ENCODE measurements at places on chromosomes 5 and 9. TPM values are rescaled to one million over a fixed set of nuclear protein-coding genes. Genes with fewer than 3 reads are reported as not detected.

FRRS1L gene
- 0.10 TPM for total RNA-seq

SLC4A9 gene
- total RNA-seq = 0.06 TPM

TLX3 gene
- total RNA-seq = not detected

DNA sequence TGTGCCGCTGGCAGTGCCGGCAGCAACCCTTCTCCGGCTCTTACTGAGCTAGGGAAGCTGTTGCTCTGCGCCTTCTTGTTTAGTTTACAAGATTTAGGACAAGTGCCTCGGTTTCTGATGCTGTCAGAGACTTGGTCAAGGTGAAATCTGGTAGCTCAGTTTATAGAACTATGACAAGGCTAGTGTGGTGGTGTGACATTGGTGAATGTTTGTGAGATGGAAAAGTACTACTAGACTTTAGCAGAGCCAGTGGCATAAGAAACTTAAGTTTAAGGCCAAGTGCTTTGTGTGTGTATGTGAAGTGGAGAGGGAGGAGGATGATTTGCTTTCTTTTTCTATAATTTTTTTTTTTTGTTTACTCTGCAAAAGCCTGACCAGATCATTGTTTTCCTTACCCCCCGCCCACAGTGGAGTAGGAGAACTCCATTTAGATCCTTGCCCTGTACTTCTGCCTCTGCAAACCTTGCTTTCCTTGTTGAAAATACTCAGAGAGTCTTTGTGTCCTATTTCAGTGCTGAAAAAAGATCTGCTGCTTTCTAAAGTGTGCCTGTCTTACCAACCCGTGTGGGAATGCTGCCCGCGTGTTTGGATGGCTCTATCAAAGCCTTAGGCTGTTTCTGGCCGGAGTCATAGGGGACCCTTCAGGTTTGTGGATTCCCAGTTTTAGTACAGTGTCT is 75.9 kb downstream of the TRIO start:
- no peak for DNase-seq

DNA sequence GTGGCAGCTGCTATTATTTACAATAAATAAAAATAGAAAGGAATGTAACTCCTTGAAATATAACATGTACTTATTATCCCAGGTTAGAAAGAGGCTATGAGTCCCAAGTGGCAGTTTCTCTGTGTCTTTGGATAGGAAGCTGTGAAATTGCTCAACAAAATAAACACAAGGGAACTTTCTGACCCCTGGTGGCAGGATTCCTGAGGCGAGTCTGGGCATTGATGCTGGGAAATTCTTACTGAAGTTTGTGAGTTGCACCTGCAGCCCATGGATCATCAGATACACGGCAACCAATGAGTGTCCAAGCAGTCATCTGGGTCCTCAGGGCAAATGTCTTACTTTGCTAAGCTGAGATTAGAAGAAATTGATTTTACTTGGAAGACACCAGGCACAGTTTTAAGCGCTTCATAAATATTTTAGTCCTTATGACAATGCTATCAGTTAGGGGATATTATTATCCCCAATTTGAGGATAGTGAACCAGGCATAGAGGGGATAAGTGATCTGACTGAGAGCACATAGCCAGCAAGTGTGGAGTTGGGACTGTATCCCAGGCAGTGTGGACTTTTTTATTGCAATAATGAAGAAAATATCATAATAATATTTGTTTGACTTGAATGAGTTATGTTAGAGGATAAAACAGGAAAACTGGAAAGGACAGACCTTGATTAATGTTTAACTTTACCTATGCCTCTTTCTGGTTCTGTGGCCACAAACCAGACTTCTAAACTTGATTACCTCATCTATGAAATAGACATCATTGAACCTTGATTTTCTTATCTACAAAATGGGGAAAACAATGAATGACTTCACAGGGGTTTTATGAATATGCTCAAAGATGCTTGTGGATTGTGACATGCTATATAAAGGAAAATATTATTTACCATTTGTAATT is 265.5 kb upstream of the ADAMTSL1 start:
- no peak for DNase-seq

DNA sequence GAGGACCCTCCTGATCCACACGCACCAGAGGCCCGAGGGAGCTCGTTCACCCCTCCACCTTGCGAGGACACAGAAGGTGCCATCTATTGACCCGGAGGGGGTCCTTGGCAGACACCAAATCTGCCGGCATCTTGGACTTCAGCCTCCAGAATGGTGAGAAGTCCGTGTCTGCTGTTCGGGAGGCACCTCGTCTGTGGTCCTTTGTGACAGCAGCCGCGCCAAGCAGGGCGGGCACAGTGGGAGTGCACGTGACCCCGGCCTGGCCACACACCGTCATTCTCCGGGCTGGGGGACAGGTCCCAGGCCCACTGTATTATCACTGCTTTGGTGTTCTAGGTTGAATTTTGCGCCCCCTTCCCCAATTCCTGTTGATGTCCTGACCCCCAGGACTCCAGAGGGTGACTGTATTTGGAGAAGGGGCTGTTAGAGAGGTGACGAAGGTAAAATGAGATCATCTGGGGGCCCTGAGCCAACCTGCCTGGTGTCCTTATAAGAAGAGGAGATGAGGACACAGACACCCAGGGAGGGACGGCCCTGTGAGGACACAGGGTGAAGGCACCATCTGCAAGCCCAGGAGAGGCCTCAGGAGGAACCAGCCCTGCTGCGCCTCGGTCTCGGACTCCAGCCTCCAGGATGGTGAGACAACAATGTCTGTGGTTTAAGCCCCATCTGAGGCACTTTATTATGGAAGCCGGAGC is 15.7 kb downstream of the LPCAT1 start:
- DNase-seq = no peak

GRCh38 chr5:147410496-147411358 is 99.1 kb downstream of the DPYSL3 start:
- no peak for DNase-seq

DNA sequence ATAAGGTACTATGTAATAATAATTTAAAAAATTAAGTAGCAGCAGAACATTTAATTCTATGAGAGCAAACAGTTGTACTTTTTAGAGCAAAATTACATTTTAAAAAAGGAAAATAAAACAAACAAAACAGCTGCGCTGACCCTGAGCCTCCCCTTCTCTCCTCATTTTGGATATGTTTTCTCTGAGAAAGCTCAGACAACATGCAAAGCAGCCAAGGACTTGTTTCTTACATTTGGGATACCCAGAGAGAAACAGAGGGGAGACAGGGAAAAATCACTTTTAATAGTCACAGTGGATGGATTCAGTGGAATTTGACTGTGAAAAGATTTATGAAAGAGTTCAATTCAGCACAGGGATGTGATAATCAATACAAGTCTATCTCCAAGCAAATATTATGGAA is 299.2 kb downstream of the EBF1 start:
- no peak for DNase-seq

DNA sequence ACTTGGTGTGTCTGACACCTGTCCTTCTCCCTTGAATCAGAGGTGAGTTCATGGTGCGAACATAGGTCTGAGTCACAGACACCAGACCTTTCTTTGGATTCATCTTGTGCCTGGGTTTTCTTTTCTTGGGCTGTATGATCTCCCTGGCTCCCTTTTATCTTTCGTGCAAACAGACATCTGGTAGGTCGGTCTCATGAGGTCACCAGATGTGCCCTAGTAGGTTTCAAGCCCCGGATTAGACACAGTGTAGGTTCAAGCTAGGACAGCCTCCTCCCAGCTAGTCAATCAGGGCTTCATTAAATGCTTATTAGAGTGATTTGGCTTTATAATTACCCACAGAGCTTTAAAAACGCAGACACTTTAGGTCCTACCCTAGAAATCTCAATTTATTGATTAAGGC is 106.0 kb upstream of the MYO10 start:
- DNase-seq = no peak

DNA sequence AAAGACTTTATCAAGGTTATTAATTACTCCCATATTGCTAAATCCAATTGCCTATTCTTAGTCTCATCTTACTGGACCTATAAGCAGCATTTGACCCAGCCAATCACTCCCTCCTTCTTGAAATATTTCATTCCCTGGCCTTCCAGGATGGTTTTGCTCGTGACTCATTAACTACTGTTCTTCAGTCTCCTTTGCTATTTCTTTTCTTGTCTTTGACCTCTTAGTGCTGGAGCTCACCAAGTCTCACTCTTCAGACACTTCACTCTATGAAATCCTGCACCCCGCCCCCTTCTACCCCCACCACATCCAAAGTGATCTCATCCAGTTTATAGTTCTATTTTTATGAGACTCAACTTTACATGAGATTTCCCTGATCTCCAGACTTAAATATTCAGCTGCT is 803.1 kb upstream of the WWC1 start:
- DNase-seq = no peak

Measured in glomerular endothelial cell (primary cell).